ENCODE measurements at places on chromosomes 11 and 22.

GRCh38 chr11:87353771-87354345 is 316.1 kb downstream of the TMEM135 start:
- DNase-seq = no peak

DNA sequence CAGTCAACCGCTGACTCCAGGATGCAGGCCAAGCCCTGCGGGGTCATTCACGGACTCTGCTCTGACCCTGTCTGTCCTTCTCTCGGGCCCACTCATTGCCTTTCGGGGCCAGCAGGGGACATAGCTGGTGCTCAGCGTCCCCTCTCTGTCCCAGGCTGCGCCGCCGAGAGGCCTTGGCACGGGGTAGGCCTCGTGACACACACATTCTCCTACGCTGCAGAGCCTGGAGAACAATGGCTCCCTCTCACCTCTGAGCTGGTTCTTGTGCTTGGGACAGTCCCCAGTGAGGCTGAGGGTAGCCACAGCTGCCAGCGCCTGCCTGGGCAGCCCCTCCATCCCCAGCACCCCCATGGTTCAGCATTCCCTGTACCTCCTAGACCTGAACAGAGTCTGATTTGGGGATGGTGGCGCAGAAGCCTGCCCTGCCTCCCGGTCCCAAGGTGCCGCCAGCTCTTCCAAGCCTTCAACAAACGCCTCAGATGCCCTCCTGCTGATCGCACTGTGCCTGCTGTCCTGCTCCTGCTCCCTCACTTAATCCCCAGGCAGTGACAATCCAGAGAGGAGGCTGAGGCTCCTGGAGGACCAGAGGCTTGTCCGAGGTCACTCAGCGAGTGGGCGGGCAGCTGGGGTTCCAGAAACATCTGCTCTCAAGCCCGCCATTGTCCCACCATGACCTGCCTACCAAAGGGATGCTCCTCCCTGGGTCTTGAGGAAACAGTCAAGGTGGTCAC is 30.4 kb downstream of the DUSP8 start:
- no peak for DNase-seq

- no peak for DNase-seq
Measured at GRCh38 chr22:32803738-32804435, 2.4 kb downstream of the TIMP3 start.

- no peak for DNase-seq
Measured at GRCh38 chr11:74669211-74670160, 61.7 kb downstream of the CHRDL2 start.

Measured in NB4 (cell line).